HFFc6 (cell line): ENCODE measurements at places on chromosomes 3 and 15.
A peak's percentile ranks its signal among the peaks of the same experiment; 100 is the strongest.

DNA sequence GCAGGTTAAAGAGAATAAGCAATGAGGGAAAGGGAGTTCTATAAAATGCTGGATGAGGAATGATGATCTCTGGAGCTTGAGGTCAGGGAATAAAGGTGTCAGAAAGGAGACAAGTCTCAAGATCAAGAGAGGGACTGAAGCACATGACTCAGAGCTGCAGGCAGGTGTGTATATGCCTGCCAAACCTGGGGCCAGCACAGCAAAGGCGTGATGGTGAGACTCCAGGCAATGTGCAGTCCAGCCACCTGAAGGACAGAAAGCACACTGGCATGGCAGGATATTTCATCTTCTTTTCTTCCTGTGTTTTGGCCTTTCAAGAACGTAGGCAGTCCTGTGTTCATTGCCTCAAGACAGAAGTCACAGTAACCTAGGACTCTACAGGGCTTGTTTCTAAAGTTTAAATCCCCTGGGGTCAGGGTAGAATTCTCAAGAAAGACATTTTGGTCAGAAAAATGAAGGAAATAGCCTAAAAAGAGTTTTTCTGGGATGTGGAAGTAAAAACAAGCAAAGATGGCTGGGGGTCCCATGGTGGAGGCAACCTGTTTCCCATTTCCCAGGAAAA lies 55.5 kb upstream of the TOPAZ1 start:
- no peak for DNase-seq

GRCh38 chr3:115772951-115773350 lies 149.6 kb downstream of the GAP43 start:
- DNase-seq = no peak

DNA sequence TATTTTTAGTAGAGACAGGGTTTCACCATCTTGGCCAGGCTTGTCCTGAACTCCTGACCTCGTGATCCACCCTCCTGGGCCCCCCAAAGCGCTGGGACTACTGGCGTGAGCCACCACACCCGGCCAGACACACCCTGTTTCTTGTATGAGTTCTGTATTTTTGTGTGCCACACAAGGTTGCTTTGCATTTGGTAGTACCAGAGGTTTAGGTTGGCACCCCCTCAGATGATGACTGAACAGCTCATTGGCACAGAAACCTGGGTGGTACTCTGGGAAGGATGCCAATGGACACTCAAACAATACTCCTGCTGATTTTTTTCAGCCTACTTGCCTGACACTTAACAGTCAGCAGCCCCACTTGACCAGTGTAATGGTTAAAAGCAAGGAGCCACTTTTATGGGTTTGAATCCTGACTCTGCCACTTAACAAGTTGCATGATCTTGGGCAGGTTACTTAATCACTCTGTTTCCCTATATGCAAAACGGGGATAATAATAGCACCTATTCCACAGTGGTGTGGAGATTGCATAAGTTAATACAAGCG lies 39.2 kb upstream of the BCL2A1 start:
- peak; percentile 13 for DNase-seq

DNA sequence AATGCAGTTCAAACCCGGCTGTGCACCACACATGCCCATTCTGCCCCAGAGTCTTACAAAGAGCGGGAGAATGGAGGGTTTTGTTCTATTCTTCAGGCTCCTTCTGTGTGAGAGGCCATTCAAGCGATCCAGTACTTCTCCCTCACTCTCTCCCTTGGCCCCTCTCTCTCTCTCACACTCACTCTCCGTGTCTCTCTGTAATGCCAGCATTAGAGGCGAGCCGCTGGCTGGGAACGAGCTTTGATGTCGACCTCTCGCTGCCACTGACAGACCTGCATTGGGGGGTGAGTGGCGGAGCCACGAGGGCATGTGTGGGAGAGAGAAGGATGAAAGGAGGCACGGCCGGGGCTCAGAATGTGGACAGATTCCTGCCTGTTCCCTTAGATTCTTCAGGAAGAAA lies 231.7 kb upstream of the ARRDC4 start:
- DNase-seq = no peak

DNA sequence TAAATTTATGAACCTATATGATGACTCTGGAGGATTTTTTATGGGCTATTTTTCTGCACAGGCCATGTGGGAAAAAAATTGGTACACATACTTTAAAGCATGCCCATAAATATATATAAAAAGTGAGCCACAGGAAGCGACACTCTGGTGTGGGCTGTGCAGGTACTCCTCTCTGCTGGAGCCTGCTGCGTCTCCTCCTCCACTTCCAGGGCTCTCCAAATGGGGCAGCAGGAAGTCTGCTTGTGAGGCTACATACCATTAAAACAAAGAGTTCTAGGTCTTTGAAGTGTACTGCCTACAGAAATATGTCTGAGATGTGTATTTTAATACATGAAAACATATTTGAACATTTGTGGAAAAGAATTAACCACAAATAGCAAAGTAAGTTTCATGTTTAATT lies 135.1 kb downstream of the CTNNB1 start:
- DNase-seq = no peak

DNA sequence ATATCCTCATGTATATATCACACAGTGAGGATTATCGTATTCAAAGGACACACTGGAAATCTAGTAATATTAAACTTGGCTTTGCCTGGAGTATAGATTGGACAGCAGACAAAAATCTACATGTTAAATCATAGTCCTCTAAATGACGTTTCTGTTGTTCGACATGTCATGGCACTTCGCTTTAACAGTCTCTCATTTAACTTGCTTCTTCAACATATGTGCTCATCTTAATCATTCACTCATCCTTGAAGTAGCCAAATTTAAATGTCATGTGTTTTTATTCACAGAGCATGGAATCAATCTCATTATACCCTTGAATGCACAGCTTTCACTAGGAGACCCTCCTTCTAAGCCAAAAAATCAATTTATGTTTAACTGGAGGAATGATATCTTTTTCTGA lies 417.0 kb upstream of the CNTN6 start:
- DNase-seq = no peak

DNA sequence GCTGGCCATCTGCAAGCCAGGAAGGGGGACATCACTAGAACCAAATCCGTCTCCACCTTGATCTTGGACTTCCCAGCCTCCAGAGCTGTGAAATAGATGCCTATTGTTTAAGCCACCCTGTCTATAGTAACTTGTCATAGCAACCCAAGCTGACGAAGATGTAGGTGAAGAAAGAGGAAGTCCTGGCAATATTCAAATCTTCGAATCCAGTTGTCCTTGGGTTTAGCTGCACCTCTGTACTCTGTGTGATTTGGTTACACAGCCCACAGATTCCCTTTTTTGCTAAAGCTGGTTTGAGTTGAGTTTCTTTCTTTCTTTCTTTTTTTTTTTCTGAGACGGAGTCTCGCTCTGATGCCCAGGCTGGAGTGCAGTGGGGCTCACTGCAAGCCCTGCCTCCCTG lies 68.0 kb upstream of the XCR1 start:
- DNase-seq = no peak

DNA sequence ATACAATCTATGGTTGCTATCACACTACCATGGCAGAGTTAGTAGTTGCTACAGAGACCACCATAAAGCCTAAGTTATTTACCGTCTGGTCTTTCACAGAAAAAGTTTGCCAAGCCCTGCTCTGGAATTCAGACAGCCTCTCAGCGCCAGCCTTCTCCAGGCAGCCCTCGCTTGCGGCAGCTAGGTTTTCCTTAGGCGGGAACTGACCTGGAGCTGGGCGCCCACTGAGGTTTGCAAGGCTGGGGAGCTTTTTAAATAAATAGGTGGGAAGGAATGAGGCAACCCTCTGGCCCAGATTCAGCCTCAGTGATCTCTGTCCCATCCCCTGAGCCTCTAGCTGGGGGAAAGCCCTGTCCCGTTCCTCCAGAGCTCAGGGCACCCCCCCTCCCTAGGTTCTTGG lies 1.2 kb downstream of the CTSH start:
- DNase-seq = no peak

DNA sequence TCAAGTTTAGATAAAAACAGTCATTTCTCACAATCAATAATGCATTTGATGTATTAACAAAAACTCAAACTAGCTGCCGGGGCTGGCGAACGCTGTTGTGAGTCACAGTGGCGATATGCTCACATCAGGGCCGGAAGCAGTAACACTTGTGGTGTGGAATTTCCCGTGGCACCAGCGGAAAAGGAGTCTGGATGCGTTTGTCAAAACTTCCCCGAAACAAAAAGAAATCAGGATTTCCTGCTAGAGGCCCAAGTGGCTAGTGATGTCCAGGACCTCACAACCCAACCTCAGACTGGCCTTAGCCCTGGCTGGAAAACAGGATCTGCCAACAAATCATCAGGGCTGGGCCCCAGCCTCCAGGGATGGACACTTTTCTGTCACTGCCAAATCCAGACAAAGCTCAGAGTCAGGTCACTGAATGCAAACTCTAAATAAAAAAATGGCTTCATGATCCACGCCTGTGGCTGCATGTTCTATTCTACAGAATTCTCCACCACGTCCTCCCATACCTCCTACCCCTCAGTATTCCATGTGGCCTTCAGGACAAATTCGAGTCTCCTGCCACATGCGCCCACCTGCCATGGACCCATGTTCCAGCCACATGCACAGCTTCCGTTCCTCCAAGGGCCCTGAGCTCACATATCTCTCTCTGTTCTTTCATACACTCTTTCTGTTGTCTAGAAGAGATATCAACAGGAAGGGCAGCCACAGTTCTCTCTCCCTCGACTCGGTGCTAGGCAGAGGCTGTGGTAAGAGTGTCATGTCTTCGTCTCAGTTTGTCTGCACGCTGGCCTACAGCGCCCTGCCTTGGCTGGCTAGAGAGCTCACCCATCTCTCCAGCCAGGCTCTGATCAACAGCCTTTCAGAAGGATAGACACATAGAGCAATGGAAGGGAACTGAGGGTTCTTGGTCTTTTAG lies 35.4 kb downstream of the EHD4 start:
- no peak for DNase-seq

DNA sequence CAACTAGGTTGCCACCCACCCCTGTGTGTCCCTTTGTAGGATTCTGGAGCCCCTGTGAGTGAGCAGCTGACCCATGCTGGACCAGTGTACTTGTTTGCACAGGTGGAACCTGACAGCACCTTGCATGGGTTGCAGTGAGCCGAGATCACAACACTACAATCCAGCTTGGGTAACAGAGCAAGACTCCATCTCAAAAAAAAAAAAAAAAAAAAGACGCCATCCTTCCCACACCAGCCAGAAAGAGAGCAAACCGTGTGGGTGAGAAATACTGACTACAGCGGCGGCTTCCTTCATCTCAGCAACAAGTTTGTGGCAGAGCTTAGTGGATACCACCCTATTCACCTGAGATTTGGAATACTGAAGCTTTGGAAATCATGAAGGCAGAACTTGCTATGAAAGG lies 746 bp upstream of the CD80 start:
- no peak for DNase-seq

DNA sequence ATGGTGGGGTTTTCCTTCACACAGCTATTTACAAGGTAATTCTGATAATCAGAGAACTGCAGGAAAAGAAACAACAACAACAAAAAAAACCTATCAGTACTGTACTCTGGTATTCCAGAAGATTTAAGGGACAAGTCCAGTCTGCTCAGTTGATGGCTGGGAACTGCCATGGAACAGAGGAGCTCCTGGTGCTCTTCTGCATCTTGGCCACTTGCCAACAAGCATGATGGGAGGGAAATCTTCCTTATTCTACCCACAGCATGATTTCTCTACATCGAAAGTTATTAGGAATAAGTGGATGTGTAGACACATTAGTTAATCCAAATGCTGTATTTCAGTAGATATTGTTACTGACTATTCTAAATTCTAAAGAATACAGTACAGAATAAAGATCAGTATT lies 51.7 kb downstream of the RASGRP1 start:
- DNase-seq = no peak

- DNase-seq = no peak
Measured at GRCh38 chr3:57091521-57092273, 31.2 kb downstream of the SPATA12 start.

DNA sequence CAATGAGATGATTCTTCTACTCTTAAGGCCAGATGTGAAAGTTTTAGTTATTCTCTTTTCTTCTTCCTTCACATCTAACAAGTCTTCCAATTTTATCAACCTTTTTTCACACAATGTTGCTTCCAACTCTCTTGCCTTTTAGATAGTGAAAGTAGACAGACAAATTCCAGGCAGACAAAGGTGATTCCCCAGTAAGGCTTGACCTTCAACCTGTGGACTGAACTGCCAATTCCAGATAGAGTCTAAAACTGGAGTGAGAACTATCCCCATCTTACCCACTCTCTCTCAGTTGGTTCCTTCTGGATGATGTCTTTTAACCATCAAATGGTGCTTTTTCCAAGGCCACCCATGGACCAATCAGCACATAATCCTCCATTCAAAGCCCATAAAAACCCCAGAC lies 159.0 kb downstream of the NSUN3 start:
- no peak for DNase-seq

- DNase-seq = no peak
Measured at GRCh38 chr3:98588065-98588464, 5.3 kb downstream of the CPOX start.

- no peak for DNase-seq
Measured at GRCh38 chr3:141355242-141355641, 13.1 kb upstream of the ZBTB38 start.

DNA sequence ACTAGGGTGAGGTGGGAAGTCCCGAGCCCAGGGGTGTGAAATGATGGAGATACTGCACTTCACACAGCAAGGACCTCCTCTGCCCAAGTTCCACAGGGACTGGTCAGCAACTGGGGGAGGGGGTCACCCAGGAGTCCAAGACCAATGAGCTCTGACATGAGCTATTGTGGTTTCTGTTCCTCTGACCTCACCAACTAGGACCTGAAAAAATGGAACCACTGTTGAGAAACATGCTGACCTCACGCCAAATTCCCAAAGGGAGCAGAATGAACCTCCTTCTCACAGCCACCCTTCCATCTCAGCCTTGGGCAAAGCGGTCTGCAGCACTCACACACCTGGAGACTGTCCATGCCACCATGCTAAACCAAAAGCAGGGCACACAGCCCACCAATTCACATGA lies 69.3 kb downstream of the LRIG1 start:
- peak; percentile 72 for DNase-seq

GRCh38 chr3:167735233-167736138 lies at the start of gene SERPINI1:
TSS of gene SERPINI1 (plus strand) at chr3:167735721. CDS start at chr3:167789129, 53,408 bp downstream.
- peak; percentile 88 for DNase-seq

GRCh38 chr3:114518206-114518808 lies 224.5 kb downstream of the TIGIT start:
- no peak for DNase-seq

DNA sequence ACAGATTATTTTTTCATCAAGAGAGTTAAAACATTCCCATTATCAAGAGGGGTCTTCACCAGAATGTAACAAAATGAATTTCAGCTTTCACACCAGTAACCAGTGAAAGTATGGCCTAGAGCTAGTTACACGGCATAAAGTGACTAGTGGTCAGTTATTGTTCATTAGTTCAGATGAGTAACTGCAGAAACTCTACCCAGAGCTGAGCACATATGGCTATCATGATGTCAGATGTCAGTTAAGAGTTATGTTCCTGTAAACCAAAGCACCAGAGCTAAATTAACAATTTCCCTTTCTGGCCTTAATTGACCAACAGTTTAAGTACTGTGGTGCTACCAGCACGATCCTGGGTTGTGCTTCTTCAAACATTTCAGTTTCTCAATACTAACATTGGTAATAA lies 6.6 kb upstream of the MRPS25 start:
- DNase-seq = no peak

- DNase-seq = no peak
Measured at GRCh38 chr15:83178869-83179325, 28.7 kb downstream of the HDGFL3 start.

GRCh38 chr3:107858876-107859275 lies 232.0 kb downstream of the CD47 start:
- no peak for DNase-seq
